ENCODE measurements at places on chromosomes 1 and 21.

DNA sequence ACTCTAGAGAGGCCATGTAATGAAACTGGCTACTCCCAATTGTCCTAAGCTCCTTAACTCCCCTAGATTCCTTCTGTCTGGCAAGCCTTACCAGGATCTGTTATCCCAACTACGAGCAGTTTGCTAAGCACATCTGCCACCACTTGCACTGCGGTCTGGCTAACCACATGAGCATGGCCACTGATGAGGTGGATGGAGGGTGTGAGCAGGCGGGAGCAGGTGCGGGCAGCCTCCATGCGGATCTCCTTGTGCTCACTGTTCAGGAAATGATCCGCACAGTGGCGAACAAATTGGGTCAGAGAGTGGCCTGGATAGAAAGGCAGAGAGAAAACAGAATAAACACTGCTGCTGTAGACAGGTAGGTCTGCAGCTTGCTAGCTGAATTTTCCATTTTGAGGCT, 24.0 kb downstream of the MTOR start:
- DNase-seq, result no peak

- DNase-seq, result no peak
These were observed 26.2 kb downstream of the MPZL1 start for GRCh38 chr1:167747988-167748387.

GRCh38 chr1:228280106-228280901, 72.5 kb downstream of the OBSCN start:
- DNase-seq, result no peak

- no peak for DNase-seq
These were observed 309.1 kb downstream of the MATN1 start for GRCh38 chr1:30414086-30414850.

DNA sequence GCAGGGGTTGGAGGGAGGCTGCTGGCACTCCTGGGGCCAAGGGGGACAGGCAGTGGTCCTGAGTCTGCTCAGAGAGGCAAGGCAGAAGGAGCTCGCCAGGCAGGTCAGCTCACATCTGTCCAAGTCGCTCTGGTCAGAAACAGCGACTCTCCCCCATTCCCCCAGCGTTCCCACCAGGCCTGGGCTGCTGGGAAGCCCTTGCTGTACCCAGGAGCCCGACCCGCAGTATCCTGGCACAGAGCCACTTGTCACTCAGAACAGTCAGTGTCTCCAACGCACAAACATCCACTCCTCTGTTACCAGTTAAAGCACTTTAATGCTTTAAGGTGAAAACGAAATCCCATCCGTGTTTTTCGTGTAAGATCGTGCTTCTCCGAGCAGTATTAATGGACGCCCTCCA, 16.6 kb upstream of the CCDC27 start:
- DNase-seq, result no peak

DNA sequence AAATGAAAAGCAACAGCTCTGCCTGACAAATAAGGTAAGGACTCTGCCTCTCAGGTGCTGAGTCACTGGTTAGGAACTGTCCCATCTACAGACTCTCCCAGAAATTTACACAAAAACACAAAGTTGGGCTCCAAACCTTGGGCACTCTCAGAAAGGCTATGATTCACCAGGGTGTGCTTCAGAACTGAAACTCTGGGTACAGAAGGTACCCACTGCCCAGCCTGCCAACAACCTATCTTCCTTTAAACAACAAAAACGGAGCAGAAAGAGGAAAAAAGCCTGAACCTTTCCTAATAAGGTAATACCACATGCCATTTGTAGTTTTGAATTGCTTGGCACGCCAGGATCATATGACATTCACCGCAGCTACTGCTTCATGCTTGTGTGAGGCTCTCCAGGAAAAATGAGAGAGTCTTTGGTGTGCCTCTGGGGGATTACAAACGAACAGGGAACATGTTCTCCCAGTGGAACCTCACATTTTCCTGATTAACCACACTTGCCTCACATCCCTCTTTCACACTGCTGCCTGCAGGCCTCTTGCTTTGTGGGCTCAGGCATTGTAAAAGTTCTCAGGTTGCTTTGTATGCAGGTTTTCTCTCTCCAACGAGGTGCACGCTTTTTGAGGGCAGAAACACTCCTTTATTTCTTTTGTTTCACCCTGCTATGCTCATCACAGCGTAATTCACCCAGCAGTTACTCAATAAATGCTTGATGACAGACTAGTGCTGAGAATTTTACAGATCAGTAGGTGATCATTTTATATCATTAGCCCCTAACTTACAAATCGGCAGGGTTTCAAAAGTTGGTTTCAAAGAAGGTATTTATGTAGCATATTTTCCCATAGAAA, 65.1 kb downstream of the GADD45A start:
- no peak for DNase-seq

GRCh38 chr1:40530735-40531380, 579 bp upstream of the ZNF684 start:
- no peak for DNase-seq

DNA sequence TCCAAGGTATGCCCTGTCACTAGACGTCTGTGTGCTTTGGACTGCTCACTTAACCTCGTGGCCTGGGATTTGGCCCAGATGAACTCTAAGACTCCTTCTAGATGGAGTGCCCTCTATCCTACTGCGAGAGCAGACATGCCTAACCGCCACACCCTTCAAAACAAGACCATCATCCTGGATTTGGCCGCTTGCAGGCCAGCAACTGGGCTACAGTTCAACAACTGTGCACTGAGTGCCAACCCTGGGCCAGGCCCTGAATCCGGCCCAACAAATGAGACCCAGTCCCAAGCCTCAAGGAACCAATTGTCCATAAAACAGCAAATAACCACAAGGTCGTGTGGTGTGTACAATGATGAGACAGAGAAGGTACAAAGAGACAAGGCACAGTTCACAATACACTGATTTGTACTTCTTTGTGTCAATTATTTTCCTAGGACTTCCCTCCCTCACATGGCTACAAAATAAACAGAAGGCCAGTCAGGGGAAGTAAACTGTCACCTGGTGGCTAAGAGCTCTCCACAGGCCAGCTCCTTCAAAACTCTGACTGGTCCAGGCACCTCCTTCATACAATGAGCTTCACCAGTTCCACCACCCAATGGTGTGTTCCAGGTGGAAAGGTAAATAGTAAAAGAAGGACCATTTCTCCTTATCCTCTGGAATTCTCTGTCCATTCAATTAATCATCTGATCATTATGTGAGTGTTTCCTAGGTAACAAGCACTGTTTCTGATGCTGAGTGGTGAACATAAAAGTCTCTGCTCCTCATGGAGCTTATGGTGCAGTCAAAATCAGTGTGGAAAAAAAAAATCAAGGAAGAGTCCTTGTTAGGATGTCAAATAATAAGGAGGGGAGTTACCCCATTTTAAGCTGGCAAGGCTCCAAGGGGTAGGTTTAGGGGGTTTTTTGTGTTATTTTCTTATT, 60.4 kb downstream of the CAPZB start:
- DNase-seq, result no peak

DNA sequence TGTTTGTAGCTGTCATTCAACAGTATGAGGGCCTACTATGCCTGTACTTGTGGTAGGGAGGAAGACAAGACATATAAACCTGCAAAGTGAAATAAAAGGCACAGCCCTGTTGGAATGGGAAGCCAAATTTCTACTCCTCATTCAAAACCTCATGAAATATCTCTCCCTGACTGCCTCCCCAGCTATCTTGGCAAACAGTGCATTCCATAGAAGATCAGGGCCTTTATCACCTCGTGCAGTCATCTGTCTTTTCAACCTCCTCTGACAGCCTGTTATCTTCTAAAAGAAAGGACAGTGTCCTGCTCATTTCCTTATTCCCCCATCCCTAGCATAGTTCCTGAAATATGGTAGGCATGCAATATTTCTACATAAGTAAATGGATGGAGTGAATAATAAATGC, 71.0 kb downstream of the SH3GLB1 start:
- DNase-seq, result no peak

DNA sequence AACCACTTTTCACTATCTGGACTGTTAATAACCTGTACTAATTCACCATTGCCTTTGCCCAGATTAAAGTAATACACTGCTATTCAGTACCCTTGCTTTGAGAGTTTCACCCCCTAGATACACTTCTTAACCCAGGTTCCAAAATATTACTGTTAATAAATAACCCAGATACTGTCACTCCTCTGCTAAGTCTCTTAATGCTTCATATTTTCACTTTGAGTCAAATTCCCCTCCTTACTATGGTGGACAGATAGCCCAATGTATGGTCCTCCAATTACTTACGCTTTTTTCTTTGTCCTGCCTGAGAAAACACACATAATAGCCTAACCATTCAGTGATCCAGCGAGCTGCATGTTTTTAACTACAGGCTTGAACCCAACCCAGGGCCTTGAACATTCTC, 152.5 kb downstream of the NEGR1 start:
- no peak for DNase-seq

GRCh38 chr1:164950541-164950986, 391.6 kb downstream of the PBX1 start:
- DNase-seq, result no peak

GRCh38 chr1:221567859-221568507, 173.9 kb downstream of the DUSP10 start:
- no peak for DNase-seq

- no peak for DNase-seq
These were observed 3.2 kb downstream of the TRNP1 start for GRCh38 chr1:26996665-26997064.

DNA sequence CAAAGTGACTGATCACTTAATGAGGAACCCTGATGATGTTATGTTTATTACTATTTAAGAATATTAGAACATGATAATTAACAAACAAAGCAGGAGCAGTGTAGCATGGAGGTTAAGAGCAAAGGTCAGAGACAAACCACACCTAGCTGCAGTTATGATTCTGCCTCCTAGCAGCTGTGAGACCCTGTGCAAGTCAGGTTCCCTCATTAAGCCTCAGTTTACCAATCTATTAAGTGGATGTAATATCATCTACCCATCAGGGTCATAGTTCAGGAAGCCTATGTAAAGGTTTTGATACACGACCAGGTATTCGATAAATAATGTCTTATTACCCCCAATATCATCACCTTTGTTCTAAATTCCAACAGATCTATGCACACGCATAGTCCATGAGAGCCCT, 32.0 kb downstream of the DUSP10 start:
- no peak for DNase-seq

GRCh38 chr1:7373251-7373650, 397.8 kb upstream of the VAMP3 start:
- no peak for DNase-seq

- DNase-seq, result no peak
These were observed 134.4 kb upstream of the SMYD2 start for GRCh38 chr1:214146523-214146922.

DNA sequence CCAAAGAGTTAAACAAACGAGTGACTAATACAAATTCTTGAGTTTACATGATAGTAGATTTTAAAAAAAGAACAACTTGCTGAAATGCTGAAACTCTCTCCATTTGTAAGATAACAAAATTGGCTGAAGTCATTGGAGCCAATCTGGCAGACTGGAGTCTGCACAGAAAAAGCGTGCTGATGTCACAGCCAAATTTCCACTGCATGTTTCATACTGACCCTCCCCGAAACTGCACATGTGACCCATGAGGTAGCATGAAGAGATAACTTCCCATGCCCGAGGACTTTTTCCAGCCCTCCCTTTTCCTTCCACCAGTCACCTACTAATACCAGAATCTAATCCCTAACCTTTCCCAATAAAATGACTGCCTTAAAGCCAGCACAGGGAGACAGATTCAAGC, 1.2 kb upstream of the LELP1 start:
- DNase-seq, result no peak

DNA sequence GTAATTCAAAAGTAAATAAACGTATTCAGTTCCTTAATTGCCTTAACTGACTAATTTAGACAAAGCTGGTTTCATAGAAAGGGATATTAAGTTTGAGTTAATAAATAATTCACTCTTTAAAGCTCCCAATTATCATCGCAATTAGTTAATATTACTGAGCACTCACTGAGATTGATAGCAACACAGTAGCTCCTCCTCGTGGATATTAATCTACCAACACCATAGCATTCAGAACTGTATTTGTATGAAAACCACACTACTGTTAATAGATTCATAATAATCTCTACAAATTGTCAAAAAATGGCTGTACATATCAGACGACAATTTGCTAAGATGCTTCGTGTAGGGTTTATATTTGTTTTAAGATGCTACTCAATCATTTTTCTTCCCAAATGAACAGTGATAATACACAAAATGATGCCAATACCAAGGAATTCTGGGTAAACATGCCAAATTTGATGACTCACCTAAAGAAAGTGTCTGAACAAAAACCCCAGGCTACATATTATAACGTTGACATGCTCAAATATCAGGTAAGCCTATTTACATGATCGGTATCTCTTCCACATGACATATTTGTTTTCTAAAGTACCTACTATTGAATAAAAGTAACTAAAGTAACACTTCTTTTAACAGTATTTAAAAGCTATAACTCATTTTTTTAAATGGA, 18.8 kb upstream of the DYNLT5 start:
- no peak for DNase-seq

DNA sequence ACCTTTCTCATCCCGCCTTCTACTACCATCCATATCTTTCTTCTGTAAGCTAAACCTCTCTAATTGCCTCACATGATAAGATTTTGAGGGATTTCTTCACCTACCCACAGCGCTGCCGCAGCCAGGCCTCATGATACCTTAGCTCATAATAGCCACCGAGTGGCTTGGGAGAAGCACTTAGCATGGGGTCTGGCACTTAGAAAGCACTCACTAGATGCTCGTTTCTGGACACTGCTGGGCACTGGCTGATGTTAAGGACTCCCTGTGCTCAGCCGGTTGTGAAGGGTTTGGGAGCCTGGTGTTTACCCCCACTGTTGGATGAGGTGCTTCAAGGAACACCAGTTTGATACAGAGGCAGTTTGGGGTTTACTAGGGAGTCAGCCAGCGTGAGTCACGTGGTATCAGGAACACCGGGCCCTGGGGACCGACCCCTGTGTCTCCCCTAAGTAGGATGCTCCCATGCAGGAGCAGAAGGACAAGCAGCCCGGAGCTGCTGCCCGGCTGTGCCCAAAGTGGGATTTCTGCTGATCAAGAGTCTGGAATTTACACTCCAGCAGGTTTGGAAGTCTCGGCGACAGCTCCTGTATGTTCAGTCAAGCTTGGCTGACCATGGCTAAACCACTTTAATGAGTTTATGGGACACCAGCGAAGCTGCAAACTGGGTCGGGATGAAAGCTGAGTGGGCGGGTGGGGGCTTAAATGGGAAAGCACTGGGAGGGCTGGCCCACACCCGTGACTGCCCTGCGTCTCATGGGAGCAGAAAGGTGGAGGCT, 63.3 kb downstream of the GALNT2 start:
- DNase-seq, result no peak

- DNase-seq, result no peak
These were observed 20.1 kb upstream of the AJAP1 start for GRCh38 chr1:4634156-4634792.

GRCh38 chr1:24769656-24770651, 24.7 kb downstream of the CLIC4 start:
- no peak for DNase-seq

GRCh38 chr1:11929849-11930248, 3.6 kb upstream of the KIAA2013 start:
- no peak for DNase-seq

Data from stimulated activated CD4-positive, alpha-beta T cell treated with anti-CD3 and anti-CD28 coated beads, Interleukin-4, amount 100 ng/mL, for 48 hours (primary cell).